ENCODE measurements at places on chromosomes 12 and 14.

DNA sequence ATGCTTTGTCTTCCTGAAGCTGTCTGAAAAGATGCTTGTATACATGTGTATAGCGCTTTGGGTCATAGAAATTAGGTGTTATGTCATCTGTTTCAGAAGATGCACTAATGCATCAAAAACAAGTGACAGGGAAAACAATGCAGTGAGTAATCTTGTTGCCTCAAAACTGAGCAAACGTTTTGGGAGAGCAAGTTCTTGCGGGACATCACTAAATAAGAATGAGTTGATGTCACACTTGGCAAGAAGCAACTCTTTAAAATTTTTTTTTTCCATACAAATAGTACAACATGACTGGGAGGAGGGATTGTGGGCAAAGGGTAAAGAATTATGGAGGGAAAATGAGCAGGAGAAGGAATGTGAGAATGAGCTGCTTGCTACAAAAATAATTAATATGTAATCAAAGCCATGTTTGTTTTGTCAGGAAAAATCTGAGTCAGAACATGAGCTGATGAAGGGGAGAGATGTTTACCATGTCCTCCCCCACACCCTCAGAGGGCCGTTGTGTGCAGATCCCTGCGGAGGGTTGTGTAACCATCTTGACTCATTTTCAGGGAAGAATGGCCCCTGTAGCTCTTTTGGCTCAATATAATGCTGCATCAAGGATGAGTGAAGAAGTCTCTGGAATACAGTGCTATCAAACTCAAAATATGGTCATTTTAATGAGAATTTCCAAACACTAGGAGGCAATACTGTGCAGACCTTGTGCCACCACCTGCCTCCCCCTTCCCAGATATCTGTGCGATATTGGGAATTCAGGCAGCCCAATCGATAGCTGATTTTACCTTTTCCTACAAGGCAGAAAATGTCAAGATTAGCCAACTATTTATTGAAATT lies 41.4 kb downstream of the BORCS5 start:
- no peak for DNase-seq

- DNase-seq, result no peak
Observed at GRCh38 chr12:27340971-27341370, 8.3 kb downstream of the BMAL2 start.

GRCh38 chr12:168763-169525 lies 45.0 kb downstream of the SLC6A12 start:
- no peak for DNase-seq

DNA sequence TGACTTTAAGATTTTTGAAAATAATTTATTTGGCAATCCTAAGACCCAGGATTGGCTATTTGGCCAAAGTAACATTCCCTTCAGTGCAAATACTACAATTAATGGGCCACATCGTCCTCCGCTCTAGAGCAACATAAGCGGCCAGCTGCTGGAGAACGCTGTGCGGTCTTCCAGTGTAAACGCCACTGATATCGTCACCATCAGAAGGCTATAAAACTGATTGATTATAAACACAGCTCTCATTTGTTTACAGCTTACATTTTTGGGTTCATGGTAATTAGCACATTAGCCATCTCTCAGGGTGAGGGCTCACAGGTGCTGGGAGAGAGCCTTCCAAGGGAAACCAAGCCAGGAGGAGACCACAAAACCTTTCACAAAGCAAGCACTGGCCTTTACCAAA lies 130.1 kb upstream of the BMP4 start:
- no peak for DNase-seq

- no peak for DNase-seq
Observed at GRCh38 chr12:57143454-57143853, 4.0 kb downstream of the LRP1-AS start.

GRCh38 chr12:131364903-131365820 lies 345.7 kb upstream of the SFSWAP start:
- DNase-seq, result no peak

GRCh38 chr14:40599725-40600124 lies 1007.0 kb upstream of the LRFN5 start:
- no peak for DNase-seq

- DNase-seq, result no peak
Observed at GRCh38 chr12:46379352-46379751, 6.8 kb upstream of the SLC38A2 start.

DNA sequence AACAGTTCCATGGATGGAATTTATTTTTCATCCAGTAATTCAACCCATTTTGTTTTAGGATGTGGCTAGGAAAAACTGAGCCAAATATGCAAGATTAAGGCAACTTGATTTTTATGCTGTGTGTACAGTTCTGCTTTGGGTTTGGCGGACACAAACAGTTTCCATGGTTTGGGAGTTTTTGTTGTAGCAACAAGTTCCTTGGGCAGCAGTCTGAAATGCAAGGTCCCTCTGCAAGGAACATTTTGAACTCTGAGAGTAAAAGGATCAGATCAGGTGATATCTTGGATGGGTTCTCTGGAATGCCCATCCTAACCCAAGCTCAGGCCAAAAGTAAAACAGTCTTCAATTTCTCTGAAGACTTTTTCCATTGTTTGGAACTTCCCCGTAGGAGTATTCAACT lies 161.2 kb downstream of the TMX1 start:
- no peak for DNase-seq

GRCh38 chr12:32755051-32755653 lies 545 bp downstream of the YARS2 start:
- peak; percentile 68 for DNase-seq

DNA sequence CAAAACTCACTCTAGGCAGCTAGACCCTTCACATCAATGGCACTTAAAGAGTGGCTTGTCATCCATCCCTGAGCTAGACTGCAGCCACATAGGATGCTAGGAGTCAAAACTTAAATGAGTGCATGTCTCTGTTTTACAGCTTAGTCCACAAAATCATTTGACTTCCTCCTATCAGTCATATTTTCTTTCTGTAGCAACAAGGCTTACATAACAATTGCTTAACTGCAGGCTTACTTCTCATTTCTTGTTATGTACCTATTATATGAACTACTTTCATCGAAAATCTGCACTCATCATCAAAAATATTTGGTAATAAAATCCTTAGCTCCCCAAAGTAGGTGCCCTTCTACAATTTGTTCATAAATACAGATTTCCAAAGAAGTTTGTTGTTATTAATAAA lies 30.1 kb downstream of the CLEC1A start:
- DNase-seq, result no peak

DNA sequence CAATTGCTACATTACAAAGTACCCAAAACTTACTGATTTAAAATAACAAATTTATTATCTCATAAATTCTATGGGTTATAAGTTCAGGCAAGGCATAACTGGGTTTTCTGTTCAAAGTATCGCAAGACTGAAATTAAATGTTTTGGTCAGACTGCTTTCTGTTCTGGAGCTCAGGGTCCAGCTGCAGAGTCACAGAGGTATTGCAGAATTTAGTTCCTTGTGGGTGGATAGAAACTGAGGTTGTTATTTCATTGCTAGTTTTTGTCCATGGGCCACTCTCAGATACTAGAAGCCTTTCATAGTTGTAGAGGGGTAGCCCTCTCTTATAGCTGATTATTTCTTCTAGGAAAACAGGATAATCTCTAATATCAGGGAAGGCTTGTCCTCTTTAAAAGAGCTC lies 467.9 kb downstream of the TRHDE start:
- DNase-seq, result no peak

- DNase-seq, result no peak
Observed at GRCh38 chr12:98294051-98294805, 221.2 kb upstream of the TMPO start.

GRCh38 chr14:80576401-80576800 lies 365.1 kb upstream of the DIO2 start:
- DNase-seq, result no peak

DNA sequence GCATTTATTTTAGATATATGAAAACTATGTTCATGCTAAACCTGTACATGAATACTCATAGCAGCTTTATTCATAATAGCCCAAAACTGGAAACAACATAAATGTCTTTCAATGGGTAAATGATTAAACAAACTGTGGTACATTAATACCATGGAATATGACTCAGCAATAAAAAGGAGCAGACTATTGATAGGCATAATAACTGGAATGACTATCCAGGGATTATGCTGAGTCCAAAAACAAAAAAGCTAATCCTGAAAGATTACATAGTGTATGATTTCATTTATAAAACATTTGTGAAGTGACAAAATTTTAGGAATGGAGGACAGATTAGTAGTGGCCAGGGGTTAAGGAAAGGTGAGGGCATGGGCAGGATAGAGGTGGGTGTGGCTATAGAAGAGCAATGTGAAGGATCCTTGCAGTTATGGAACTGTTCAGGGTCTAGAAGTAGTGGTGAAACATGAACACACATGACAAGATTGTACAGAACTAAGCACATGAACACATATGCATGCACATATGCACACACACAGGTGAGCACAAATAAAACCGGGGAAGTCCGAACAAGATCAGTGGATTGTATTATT lies 61.1 kb upstream of the CDKN3 start:
- DNase-seq, result no peak

DNA sequence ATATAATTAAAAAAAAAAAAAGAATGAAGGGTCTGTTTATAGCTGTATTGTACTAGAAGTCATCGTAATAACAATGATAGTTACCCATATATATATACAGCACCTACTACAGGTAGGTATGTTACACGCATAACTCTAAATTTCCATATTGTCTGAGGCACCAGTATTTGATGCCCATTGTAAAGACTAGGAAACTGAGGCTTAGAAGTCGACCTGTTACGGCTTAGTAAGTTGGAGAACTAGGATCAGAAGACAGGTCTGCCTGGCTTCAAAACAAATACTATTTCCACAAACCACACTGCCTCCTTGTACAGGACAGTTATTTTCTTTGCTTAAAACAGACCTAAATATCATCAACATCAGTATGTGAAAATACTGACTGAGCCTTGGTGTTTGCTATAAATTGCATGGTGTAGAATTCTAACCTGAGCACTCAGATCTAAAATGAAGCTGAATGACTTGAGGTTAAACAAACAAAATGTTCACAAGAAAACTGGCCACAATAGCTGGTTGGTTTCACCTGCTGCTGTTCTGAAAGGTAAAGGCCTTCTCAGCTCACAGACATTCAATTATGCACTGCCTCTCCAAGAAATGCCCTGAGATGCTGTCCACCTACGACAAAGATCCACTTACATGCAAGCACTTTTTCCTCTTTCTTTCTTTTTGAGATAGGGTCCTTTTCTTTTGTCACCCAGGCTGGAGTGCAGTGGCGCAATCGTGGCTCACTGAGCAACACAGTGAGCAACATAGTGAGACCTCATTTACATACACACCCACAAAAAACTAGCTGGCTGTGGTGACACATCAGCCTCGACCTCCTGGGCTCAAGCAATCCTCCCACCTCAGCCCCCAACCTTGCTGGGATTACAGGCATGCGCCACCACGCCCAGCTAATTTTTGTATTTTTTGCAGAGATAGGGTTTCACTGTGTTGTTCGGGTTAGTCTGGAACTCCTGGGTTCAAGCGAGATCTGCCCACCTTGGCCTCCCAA lies 35.7 kb downstream of the SSH1 start:
- DNase-seq, result no peak

DNA sequence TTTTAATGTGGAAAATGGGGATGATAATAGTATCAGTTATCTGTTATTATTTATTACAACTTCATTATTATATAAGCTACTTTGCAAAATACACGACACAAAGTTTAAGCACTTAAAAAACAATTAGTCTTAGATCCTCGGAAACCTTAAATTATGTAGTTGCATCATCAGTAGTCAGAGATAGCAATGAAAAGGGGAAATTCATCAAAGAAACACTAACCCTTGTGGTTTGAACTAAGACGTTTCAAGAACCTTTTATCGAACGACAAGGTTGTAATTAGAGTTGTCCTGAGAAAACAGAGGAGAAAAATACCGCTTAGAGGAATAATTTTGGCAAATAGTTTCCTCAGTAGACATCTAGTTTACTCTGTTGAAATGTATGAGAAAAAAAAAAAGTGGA lies 198.5 kb downstream of the PTPRO start:
- DNase-seq, result no peak

- DNase-seq, result no peak
Observed at GRCh38 chr12:59005193-59005955, 85.1 kb upstream of the LRIG3 start.
